ENCODE measurements at places on chromosomes 13 and 19.

GRCh38 chr19:3752492-3752891, 9.0 kb downstream of the APBA3 start:
- no peak for DNase-seq

GRCh38 chr13:44402899-44403445, 29.3 kb downstream of the SERP2 start:
- DNase-seq: no peak

GRCh38 chr19:40702337-40703012, 12.0 kb upstream of the NUMBL start:
- DNase-seq: peak; percentile 53

GRCh38 chr19:19475849-19476828, 39.2 kb downstream of the TSSK6 start:
- peak; percentile 65 for DNase-seq

- DNase-seq: peak; percentile 98
Measured at GRCh38 chr19:15265850-15266248, 33.6 kb upstream of the EPHX3 start.

DNA sequence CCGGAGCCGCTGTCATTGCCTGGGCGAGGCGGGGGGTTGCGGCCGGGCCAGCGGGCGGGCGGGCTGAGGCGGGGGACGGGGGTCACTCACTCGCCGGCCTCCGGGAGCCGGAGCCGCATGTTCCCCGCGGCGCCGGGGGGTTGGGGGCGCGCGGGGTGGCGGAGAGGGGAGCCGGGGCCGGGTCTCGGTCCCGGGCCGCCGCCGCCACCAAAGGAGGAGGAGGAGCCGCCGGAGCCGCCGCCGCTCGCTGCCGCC, 149 bp downstream of the MED26 start:
- no peak for DNase-seq

DNA sequence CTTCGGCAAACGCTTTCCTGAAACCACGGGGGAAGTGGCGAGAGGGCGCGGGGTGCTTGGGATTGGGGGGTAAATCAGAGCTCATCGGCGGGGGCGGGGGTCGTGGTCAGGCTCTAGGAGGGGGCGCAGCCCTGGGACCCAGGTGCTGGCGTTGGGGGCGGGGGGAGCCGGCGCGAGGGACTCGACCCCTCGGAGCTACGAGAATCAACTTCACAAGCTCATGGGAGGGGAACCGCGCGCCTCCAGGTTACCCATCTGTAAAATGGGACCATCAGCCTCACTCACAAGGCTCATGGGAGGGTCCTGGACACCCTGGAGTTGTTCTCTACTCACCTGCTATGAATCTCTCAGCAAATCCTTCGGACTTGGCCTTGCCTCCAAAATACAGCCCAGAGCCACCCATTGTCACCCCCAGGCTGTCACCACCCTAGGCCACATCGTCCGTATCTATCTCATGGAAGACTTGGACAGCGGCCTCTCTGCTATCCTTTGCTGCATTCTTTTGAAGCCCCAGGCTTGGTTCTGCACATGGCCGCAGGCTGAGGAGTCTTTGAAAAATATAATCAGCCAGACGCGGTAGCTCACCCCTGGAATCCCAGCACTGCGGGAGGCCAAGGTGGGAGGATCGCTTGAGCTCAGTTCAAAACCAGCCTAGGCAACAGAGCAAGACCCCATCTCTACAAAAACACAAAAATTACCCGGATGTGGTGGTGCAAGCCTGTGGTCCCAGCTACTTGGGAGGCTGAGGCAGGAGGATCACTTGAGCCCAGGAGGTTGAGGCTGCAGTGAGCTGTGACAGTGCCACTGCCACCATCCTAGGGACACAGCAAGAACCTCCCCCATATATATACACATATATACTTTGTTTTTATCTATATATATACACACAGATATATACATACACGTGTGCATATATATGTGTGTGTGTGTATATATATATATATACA, 939 bp upstream of the RANBP3 start:
- DNase-seq: no peak

GRCh38 chr19:23882493-23882892, 32.2 kb upstream of the ZNF726 start:
- DNase-seq: no peak

DNA sequence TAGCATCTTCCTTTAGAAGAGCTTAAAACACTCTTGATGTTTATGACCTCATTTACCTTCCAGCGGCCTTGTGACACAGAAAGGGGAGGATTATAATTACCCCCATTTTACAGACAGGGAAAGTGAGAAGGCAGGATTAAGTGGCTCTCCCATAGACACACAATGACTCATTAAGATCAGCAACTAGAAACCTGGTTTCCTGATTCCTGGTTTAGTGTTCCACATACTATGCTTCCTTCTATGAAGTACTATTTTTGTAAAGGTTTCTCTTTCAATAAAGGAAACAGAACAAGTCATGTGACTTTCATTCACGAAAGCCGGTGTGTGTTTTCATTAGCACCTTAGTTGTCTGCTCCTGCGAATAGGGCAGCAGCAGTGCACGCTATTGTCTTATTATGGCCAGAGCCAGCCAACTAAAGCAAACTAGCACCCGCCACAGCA, 8.3 kb downstream of the IRS2 start:
- peak; percentile 61 for DNase-seq

DNA sequence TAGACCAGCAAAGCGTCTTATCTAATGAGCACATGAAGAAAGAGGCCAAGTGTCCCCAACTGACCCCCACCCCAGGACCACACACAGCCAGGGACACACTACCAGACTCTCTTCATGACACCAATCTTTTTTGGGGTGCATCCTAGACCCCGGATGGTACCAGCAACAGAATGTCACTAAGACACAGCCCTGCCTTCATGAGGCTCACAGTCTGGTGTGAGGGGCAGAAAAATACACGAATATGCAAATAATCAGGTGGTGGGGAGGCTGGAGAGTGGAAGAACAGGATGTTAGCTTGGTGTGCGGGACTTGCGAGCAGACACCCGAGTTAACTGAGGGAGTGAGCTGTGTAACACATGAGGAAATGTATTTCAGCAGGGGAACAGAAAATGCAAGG, 17.5 kb downstream of the AKT2 start:
- no peak for DNase-seq

DNA sequence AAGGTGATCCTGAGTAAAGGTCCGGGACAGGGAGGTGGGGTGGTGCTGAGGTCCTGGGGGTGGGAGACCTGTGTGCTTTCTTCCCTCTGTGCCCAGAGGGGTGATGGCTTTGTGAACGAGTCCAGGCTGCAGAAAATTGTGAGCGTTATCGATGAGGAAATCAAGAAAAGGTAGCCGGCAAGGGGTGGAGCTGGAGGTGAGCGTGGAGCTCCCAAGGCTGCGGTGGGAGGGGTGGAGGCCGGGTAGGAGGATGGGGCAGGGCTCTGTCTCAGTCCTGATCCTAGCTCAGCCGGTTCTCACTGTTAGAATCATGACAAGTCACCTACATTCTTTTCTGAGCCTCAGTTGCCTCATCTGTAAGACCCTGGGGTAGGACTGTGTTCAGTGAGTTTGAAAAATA, 4.0 kb downstream of the SELENOV start:
- DNase-seq: no peak

- peak; percentile 48 for DNase-seq
Measured at GRCh38 chr13:27336014-27336673, 65.5 kb downstream of the RASL11A start.

Data from astrocyte of the hippocampus (primary cell).